PC-3 (cell line): ENCODE measurements at places on chromosomes 16 and 17.

DNA sequence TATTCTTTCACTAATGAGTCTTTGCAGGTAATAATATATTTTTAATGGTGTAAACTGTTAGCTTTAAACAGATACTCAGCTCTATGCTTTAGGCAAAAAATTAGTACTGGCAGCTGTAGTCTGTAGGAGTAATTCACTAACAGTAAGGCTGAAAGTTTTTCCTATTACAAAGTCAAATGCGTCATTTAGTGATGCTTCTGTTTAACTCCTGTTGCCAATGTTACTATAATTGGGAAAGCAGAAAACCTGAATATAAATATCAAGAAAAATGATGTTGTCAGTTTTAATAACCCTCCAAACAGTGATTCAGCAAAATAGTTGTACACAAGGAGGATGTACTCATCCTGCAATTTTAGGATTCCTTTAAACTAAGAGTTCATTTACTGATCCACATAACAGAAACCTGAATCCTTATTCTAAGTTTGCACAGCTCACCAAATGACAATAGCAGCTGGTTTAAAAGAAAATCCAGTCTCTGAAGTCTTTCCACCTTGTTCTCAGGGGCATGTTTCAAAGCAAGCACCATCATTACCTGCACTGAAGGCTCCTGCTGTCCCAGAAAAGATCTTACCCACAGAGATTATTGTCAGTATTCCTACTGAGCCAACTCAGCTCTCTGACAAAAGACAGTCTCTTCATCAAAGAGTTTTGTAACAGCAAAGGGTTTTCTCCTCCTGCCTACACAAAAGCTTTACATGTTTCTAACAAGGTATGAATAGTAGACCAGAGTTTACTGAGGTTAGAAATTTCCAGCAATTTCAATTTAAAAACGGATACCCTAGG lies 4.2 kb downstream of the CDR2 start:
- DNase-seq, result peak; percentile 40

- DNase-seq, result no peak
These were observed 303.8 kb downstream of the SEC14L1 start for GRCh38 chr17:77444628-77444983.

DNA sequence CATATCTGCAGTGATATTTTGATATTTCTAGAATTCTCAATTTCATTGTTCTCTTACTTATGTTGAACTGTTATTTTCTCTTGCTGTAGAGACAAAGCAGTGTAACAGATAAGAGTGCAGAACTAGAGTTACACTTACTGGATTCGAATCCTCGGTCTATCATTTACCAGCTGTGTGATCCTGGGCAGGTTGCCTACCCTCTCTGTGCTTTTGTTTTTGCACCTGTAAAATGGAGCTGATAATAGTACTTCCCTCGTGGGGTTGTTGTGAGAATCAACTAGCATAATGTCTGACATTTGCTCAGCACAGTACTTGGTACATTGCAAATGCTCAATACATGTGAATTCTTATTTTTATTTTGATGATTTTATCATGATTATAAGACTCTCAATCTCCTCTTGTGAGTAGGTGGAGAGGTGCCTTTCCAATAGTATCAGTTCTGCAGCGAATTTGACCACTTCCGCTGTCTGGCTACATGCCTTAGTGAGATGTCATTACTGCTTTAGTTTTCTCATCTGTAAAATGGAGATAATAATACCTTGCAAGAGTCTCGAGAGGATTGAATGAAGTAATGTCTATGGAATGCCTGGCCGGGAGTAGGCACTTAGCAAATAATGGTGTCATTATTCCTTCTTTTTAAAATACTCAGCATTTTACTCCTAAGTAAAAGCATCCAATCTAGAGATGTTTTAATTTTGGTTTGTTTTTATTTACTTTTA lies 312.2 kb upstream of the MAF start:
- no peak for DNase-seq

DNA sequence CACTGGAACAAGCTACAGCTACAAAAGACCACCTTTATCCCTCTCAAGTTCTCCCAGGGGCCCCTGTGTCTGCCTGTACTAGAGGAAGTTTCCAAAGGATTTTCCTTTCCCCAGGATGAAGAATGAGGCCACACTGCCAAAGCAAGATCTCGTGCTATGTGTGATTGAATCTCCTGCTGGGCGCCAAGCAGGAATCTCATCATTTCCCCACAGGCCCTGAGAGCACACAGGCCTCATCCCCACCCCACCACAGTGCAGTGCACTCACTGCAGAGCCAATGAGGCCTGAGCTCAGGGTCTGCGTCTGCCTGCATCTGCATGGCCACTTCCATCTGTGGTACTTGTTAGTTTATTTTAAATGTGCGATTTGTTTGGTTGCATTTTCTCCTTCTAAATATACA lies 387.4 kb upstream of the ASIC2 start:
- DNase-seq, result no peak

DNA sequence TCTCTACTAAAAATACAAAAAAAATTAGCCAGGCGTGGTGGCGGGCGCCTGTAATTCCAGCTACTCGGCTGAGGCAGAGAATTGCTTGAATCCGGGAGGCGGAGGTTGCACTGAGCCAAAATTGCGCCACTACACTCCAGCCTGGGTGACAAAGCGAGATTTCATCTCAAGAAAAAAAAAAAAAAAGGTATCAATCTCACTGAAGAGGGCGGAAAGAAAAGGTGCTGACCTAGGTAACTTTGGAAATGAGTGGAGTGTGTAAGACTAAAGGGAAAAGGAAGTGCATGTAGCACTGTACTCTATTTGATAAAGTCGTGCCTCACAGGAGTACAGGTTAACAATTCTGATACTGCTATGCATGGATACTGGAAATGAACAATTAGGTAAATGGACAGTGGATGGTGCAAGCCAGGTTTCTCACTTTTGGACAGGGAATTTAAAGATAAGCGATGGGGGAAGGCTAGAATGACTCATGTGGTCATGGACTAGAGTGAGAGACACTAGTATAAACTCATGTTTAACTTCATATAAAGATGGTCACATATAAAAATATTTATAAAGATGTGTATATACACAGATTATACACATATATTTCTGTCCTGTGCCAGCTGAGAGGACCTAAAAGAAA lies 142.9 kb downstream of the CDK5R1 start:
- DNase-seq, result no peak

- DNase-seq, result no peak
These were observed 7.3 kb upstream of the CD300H start for GRCh38 chr17:74574489-74575142.

- no peak for DNase-seq
These were observed 83.0 kb upstream of the CDC42EP4 start for GRCh38 chr17:73394512-73395450.

DNA sequence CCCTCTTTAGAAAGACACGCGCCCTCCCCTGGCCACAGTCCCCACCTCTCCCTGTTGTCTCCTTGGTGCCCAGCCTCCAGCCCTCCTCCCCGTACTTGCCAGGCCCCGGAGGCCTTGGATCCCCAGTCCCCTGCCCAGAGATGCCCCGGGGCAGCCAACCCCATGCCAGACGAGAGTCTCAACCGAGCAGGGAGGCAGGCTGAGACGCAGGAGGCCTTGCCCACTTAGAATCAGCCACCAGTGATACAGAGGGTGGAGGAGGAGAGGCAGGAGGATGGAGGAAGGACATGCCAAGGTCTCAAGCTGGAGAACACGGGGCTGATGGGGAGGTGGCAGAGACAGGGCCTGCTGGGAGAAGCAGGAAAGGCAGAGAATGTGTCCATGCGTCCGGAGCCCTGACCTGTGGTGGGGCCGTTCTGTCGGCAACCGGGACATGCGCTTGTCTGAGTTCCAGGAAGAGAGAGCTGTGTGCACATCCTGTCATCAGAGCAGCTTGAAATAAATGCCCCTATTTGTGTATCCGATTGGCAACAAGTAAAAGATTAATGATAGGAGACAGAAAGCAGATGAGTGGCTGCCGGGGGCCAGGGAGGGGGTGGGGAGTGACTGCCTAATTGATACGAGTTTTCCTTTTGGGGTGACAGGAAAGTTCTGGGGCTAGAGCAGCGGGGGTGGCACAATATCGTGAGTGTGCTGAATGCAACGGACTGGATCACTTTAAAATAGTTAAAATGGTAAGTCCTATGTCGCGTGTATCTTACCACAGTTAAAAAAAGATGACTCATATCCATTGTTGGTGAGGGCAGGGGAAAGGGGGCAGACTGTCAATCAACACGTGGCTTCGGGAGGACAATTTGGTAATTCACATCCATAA lies 44.7 kb upstream of the MEAK7 start:
- DNase-seq, result no peak

GRCh38 chr16:14180481-14180944 lies 109.4 kb downstream of the MRTFB start:
- no peak for DNase-seq

DNA sequence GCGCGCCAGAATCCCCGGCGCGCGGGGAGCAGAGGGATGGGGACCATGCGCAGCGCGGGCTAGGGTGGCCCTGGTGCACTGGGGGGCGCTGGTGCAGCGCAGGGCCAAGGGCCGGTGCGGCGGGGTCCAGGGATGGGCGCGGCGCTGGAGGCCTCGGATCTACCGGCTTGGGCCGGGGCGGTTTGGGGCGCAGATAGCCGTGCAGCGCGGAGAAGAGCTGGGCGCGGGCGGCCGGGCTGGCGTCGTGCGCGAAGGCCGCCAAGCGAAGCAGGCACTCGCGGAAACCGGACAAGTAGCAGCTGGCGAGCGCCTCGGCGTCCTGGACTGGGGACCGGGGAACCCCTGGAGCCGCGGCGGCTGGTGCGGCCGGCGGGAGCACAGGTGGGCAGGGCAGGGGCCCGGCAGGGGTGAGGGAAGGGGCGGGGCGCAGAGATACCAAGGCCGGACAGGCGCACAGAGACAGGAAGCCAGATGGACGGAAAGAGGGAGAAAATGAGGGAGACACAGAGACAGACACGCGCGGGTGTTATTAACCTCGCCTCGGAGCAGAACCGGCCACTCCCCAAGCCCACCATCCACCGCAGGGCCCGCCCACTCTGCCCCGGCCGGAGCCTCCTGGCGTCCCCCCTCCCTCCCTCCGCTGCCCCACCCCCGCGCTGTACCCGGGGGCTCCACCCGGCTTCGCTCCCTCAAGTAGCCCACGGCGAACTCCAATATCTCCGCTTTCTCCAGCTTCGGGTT lies 2.1 kb downstream of the HES7 start:
- DNase-seq, result peak; percentile 47

DNA sequence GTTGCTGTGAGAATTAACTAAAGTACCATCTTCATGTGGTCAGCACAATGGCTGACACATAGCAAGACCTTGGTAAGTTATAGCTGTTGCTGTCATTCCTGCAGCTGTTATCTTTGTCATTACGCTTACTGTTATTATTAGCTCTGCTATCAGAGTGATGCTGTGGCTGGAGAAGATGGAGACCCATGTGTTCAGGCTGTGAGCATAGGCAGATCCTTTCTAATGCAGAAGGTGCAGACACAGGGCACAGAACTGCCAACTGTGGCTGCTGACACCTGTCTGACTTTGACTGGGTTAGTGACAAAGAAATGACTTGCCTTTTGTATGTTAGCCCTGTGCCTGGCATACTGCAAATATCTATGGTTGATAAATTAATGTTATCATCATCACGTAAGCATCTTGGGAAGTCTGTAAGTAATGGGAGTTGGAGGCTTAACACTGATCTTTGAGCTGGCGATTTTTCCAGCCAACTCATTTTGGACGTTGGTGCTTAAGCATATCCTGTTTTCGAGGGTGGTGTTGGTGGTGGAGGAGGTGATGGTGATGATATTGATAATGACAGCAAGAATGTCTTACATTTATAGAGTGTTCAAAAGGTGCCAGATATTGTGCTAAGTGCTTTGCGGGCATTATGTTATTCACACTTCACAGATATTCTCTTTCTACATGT lies 695.3 kb downstream of the WWOX start:
- DNase-seq, result no peak

DNA sequence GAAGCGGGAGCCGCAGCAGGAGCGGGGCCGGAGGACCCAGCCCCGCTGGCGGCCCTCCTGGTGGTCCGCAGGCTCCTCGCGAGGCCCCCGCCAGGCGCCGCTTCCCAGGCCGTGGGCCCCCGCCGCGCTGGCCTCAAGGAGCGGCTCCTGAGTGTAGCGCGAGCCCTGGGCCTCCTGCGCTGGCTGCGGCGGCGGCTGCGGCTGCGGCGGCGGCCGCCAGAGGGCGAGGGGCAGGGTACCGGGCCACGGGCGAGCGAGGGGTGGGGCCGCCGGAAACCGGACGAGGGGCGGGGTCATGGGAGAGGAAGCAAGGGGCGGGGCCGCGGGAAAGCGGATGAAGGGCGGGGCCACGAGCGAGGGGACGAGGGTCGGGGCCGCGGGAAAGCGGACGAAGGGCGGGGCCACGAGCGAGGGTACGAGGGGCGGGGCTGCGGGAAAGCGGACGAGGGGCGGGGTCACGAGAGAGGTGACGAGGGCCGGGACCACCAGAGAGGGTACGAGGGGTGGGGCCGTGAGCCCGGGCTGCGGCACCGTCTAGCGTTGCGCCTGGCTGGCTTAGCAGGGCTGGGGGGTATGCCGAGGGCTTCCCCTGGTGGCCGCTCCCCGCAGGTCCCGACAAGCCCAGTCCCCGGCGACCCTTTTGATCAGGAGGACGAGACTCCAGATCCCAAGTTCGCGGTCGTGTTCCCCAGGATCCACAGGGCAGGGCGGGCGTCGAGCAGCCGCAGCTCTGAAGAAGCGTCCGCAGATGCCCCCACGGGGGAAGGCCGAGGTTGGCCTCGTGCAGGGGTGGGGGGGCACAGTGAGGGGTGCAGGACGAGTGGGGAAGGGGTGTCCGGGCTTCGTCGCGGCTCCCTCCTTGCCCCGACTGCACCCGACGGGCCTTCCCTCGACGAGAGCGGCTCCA lies 1.7 kb downstream of the MYO15B start:
- DNase-seq, result peak; percentile 94

DNA sequence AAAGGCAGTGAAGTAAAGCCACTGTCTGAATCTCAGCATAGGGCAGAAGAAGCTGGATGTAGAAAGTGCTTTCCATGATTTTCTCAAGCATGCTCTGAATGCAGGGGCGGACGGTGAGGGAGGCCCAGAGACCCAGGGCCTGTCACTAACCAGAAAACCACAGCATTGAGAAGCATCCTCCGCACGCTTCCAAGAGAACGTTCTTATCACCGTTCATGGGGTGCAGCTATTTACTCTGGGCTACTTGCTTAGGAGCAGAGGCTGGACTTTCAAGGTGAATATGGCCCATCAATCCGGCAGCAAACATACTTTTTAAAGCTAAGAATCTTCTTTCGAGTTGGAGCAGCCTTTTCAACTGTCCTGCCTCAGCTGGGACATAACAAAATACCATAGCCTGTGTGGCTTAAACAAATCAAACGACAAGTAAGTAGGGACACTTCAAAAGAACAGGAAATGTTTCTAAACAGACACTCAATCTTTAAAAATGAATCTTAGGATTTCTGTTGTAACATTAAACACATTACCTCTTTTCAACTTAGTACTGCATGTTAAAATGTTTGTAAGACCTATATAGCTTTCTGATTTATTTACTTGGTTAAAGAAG lies 46.5 kb upstream of the CDRT4 start:
- DNase-seq, result no peak

DNA sequence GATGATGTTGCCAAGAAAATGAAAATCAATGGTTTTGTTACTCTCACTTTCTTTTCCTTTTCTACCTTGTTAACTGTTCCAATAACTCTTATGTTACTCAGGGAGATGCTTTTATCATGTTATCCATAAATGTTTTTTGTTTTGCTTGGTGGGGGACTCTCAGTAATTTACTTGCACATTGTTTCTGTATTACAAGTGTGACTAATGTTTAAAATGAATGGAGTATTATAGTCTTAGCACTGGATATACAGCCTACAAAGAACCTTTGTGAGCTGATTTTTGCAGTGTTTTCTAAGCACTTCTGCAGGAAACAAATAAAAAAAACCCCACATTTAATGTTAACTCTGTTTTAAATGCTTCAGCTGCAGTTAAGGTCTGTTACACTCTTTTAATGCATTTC lies 12.1 kb downstream of the VMP1 start:
- DNase-seq, result no peak

- no peak for DNase-seq
These were observed 9.9 kb downstream of the METTL22 start for GRCh38 chr16:8631373-8631772.

- DNase-seq, result no peak
These were observed at the start of gene SHISA9 for GRCh38 chr16:12901597-12902461. Gene SHISA9, plus strand, starts transcription at chr16:12901598.
